ENCODE measurements at places on chromosomes 4 and X.

DNA sequence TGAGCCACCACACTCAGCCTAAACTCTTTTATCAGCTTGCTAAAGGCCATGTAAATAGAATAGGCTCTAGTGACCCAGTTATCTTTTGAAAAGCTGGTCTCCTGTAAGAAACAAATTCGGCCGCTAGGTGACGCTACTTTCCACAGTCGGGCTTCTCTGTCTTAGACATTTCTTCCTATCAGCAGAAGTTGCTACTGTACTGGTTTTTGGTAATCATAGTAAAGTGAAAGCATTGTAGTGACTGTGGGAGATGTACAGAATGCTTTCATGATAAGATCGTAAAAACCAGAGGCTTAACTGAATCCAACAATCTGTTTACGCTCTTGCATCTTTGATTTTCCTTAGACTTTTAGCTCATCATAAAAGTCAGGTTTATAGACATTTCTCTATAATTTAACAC is 82.6 kb downstream of the GK start:
- peak; percentile 45 for DNase-seq

DNA sequence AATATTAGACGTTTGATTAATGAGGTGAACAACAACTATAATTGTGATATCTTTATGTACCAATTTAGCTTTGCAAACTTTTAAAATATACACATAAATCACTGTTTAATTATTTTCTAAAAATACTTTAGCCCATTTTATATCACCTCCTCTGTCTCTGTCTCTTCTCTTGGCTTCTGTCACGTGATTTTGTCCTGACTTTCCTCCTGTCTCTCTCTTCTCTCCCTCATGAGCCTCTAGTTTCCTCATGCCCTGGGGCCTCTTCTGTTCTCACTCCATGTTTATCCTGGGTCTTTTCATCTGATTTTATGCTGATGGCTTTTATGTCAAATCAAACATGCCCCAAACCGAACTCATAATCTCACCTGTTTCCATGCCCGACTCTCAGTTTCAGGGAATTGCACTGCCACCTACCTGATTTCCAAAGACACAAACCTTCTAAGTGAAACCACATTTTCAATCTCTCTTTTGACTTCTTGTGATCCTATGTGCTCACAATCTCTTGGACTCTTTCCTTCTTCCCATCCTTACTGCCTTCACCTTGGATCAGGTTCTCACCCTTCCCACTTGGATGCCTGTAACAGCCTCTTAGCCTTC is 303.0 kb upstream of the GALNT7 start:
- DNase-seq, result no peak

DNA sequence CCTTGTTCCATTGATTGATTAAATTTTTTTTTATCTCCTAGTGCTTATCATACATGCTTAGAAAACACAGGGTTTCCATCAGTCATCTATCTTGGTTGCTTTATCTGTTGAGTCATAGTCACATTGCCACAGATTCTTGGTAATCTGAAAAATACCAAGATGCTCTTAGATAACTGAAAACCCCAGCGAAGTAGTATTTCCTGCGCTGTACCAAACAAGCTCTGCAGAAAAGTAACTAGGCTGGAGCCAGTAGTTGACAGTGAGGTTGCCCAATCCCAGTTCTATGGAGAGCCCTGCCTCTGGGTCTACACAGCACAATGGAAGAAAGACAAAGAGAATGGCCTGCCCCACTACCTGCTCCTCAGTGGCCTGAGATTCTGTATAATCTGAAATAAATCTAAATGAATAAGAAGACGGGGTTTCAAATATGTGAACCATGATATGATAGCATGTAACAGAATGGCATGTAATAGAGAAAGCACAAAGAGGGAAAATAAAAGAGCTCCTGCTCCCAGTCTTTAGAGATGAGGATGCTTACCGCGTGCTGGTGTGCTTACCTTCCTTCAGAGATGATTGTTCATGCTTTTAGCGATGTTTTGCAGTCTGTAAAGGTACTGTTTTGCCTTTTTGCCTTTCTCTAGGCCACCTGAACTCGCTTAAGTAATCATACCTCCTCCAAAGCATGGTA is 55.3 kb upstream of the RAPGEF2 start:
- DNase-seq, result no peak

- no peak for DNase-seq
These were observed 45.3 kb upstream of the MAP3K15 start for GRCh38 chrX:19560611-19561010.

- no peak for DNase-seq
These were observed 85.6 kb upstream of the CPEB2 start for GRCh38 chr4:14916554-14917297.

- no peak for DNase-seq
These were observed 152.2 kb downstream of the REPS2 start for GRCh38 chrX:17098516-17099247.

- peak; percentile 3 for DNase-seq
These were observed 120.3 kb downstream of the RASL11B start for GRCh38 chr4:52982255-52982945.

DNA sequence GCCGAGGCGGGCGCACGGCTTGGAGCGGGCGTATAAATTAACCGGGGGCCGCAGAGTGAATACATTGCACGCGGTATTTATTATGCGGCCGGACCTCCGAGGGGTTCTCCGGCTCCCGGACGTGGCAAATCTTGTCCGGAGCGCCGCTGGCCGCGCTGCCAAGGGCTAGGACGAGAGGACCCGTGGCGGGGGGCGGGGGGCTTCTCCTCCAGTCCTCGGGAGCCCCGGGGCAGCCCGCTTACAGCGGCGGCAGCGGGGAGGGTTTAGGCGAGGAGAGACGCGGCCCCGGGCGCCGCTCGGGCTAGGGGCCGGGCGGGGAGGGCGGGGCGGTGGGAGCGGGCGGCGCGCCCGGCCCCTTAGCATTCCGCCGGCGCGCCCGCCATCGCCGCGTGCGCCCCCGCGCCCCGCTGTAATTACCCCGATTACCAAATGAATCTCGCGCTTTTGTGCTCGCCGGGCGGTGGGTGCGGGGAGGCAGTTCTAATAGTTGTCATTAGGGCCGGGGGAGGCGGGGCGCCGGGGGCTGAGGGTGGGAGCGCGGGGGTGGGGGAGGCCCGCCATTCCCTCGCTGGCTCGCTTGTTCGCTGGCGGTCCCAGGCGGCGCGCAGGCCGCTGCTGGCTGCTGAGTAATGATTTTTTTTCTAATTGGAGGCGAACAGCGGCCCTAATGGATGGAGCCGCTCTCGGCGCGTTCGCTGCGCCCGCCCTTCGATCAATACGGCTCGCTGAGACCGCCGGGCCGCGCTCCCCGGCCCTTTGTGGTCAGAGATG is 276.6 kb downstream of the BCOR start:
- no peak for DNase-seq

GRCh38 chr4:93334003-93334402 is 494.6 kb upstream of the ATOH1 start:
- no peak for DNase-seq

DNA sequence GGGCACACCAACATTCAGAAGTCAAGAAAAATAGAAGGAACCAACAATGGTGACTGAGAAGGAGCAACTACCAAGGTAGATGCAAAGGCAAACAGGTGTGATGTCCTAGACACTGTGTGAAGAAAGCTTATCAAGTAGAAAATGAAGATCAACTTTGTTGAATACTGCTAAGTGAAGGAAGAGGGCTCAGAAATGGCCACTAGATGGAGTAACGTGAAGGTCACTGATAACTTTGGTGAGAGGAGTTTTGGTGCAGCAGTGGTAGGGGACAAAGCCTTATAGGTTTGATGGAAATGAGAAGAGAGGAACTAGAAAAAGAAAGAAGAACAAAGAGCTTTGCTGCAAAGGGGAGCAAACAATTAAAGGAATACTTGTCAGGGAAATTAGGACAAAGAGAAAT is 23.5 kb downstream of the OTC start:
- DNase-seq, result no peak

- no peak for DNase-seq
These were observed 239.5 kb downstream of the FBXW7 start for GRCh38 chr4:152296386-152296785.

GRCh38 chrX:49175435-49176274 is 4.0 kb downstream of the PLP2 start:
- DNase-seq, result no peak

GRCh38 chrX:72351606-72352334 is 46.1 kb upstream of the CITED1 start:
- no peak for DNase-seq

GRCh38 chr4:21226637-21227538 is 526.6 kb downstream of the PACRGL start:
- DNase-seq, result no peak

GRCh38 chrX:47208108-47208507 is 10.4 kb upstream of the CDK16 start:
- DNase-seq, result no peak

DNA sequence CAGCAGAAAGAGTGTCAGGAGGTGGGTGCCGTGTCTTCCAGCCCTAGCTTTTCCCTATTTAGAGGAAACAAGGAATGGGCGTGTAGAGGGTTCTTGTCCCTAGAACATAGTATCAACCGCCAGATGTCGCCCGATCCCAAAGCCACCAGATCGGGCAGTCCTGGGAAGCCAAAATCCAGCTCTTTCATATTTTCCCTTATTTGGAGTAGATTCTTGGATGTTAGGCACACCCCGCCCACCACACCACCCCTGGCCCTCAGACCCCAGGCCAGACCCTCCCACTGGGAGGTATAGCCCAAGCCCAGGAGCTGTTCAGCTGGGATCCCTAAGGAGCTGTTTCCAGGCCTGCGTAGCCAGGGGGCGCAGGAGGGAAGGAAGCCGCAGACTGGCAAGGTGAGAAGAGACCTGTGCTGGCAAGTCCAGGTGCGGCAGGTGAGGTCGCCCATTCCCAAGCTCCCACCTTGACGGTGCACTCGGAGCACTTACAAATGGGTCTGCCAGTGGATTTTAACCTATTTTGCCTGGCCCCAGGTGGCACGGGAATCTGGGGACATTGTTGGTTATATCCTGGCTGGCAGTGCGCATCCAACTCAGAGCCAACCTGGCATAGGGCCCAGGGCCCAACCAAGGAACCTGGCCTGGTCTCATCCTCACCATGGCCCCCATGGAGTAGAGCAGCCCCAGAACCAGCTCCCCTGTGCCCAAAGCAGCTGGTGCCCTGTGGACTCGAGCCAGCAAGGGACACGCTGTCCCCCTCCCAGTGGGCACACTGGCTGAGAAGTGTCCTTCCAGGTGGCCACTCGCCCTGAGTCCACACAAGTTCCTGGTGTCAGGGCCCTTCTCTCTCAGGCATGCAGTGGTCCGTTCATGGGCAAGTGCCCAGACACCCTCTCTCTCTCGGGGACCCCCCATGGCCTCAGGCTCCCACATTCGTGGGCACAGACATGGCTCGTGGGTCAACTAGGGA is 811 bp downstream of the FLNA start:
- DNase-seq, result peak; percentile 11

DNA sequence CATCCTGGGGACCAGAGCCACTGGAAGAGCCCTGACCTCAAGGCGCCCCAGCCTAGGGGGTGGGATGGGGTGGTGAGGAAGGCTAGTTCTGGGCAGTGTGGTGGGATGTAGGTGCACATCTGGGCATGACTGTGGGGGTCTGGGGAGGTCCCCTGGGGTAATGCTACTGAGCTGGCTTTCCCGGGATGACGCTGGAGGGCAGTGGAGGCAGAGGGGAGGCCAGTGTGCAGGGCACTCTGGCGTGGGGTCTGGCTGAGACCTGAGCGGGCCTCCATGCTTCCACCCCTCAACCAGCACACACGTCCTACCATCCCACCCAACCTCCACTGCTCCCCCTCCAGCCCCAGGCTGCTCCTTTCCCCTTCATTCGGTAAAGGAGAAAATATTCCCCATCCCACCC is 4.8 kb upstream of the SH3BP2 start:
- DNase-seq, result no peak

DNA sequence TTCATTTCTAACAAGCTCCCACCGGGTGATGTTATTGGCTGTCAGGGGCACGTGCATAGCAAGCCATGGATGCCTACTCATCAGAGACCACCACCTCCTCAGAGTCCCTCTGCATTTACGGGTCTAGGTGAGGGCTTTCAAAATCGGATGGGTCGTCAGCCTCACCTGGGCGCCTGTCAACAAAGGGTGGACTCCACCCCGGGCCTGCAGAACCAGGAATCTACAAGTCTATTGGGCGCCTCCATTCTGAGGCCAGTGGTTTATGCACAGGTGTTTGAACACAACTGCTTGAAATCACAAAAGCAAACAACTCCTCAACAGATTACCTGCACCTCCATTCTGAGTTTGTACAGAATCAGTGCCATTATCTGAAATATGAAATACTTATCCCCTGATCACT is 318.9 kb downstream of the PTTG2 start:
- no peak for DNase-seq

DNA sequence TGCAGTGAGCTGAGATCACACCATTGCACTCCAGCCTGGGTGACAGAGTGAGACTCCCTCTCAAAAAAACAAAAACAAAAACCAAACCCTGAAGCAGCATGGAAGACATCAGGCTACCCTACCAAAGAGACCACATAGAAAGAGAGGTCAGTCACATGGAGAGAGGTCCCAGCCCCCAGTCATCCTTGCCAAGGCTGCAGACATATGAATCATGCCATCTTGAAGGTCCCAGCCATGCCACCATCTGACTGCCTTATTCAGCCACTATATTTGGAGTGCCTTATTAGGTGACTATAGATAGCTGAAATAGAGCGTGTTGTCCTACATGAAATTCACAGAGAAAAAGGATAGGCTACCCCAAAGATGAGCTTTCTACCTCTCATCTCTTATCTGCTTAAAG is 48.2 kb downstream of the SPINK2 start:
- no peak for DNase-seq

Data from AML-193 (cell line).